Fibroblast of villous mesenchyme (primary cell): ENCODE measurements at places on chromosomes 3 and 15.

DNA sequence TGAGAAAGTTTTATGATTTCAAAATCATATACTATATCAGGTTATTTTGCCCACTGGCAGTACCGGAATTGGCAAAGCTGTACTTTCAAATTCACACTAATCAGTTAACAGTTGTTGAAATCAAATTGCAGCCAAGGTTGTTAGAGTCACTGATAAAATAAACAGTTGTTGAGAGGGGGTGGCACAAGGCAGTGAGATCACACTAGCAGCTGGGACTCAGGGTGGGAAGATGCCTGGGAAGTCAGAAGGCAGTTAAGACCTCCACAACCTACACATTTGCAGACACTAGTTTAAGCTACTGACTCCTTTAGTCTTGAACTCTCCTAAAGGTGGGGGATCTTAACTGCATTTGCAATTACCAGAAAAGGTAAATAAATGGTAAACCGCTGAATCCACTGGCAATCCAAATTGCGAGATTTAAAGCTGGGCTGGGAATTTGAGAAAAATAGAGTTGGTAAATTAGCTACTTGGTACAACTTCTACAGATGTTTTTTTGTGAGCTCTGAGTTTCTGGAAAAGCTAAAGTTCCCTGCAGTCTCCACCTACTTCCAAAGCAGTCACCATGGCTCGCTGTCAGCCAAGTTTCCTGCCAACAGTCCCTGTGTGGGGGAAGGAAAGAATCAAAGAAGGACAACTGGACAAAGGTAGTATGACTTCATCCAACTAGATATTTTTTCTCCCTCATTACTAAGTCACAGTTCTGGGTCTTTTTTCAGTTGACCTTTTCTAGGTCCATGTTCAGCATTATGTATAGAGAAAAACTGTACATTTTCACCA lies 105.7 kb downstream of the ZNF385D start:
- peak; percentile 7 for DNase-seq

GRCh38 chr3:8635631-8636030 lies 9.0 kb downstream of the SSUH2 start:
- no peak for DNase-seq

DNA sequence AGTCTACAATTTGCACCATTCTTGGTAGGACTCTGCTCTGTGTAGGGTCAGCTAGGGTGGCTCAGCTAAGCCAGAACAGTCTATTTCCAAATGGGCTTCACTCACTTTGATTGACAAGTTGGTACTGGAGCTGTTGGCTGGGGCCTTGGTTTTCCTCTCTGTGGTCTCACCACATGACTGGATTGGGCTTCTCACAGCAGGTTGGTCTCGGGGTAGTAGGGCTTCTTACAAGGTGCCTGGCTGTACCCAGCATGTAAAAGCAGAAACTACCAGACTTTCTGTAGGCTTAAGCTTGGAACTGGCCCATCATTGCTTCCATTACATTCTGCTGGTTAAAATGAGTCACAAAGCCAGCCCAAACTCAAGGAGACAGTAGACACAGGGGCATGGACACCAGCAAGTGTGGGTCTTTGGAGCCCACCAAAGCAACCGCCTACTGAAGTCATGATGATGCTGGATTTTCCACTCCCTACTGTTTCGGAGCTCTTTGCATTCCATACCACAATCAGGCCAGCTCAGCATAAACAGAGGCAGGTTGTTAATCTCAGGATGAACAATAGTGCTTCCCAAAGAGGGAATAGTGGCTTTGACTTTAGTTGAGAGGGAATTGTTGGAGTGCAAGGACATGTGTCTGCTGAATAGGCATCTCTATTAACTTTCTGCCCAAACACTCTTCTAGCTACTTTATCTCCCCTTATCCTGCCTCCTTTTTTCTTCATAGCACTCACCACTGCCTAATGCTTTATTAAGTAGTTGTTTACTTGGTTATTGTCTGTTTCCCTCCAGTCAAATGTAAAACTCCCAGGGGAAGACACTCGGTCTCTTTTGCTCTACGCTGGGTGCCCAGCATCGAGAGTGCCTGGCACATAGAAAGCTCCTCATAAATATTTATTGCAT lies 78.0 kb upstream of the RARB start:
- DNase-seq, result no peak

DNA sequence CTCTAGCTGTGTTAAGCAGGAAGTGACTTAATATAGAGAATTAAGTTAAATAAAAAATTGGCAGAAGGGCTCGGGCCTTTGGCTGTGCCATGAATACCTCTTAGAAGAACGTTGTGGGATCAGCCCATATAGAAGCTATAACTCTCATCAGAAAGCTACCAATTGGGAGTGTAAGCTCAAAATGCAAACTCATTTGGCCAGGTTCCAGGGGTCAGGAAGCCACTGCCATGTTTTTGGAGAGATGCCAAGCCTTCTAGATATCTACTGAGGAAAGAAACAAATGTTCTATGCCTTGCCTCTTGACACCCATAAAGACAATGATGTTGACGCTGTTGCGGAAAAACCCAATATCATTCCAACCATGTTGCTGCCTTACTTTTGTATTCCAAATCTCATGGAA lies 475.2 kb upstream of the TGFBR2 start:
- no peak for DNase-seq

- no peak for DNase-seq
Observed at GRCh38 chr3:87045473-87045872, 54.5 kb upstream of the VGLL3 start.

DNA sequence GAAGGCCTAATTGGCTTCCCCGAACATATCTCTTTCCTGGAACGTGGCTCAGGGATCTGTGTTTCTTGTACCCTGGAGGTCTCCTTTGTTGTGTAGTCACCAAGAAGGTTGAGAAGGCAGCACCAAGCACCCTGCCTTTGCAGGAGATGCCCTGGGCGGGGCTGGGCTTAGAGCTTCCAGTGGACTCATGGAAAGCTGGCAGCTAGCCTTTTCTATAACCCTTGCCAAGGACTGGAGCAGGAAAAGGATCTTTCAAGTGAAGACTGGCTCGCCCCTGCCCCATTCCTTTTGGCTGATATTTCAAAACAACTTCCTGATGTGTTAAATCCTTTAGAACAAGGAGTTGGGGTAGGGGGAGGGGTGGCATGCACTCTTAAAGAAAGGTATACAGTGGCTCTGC lies 58.9 kb upstream of the EPHA6 start:
- DNase-seq, result no peak

DNA sequence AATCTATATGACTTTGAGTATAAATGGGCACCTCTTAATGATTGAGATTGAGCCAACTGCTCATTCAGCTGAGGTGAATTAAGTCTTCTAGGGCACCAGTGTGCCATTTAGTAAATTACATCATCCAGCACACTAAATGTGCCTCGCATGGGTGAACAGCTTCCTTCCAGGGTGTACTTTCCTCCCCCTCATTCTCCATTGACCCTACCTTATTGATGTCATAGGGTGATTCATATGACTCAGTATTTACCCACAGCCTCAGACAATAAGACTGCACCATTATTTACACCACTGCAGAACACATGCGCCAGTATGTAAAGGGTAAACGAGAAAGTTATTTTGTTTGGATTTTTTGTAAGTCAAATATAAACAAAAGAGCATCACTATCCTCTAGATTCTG lies 185.2 kb upstream of the ARL6 start:
- no peak for DNase-seq

GRCh38 chr3:12180218-12180617 lies 21.5 kb upstream of the TIMP4 start:
- peak; percentile 41 for DNase-seq

DNA sequence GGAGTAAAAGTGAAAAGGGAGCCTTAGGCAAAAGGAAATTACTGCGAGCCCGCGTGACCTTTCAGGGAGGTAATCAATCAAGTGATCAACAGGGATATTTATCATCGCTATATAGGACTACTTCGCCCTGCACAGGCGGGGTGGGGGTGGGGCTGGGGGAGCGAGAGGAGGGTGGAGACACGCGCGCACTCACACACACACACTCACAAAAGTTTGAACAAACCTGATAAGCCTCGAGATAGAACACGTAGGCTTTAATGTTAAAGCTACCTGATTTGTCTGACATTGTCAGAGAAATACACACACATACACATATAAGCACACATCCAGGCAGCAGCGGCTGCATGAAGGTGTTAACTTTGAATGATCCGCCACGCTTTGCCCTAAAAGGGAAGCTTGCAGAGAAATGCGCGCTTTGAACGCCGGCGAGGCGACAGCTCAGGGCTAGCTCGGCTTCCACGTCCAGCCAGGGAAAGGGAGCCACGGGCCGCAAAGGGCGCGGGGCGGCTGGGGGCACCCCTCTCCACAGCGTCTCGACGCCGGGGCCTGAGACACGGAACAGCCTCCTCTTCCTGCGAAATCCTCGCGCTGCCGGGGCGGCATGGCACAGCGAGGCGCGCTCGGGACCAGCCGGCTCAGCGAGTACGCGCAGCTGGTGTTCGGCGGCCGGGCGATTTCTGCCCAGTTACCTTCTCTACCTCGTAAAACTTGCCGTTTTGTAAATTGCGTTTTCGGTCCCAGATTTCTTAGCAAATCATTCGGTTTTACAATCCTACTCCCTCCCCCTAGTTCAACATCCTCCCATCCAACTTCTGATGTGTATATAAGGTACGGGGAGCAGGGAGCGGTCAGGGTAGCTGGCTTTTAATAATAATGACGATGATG lies 4.8 kb upstream of the MECOM start:
- no peak for DNase-seq

DNA sequence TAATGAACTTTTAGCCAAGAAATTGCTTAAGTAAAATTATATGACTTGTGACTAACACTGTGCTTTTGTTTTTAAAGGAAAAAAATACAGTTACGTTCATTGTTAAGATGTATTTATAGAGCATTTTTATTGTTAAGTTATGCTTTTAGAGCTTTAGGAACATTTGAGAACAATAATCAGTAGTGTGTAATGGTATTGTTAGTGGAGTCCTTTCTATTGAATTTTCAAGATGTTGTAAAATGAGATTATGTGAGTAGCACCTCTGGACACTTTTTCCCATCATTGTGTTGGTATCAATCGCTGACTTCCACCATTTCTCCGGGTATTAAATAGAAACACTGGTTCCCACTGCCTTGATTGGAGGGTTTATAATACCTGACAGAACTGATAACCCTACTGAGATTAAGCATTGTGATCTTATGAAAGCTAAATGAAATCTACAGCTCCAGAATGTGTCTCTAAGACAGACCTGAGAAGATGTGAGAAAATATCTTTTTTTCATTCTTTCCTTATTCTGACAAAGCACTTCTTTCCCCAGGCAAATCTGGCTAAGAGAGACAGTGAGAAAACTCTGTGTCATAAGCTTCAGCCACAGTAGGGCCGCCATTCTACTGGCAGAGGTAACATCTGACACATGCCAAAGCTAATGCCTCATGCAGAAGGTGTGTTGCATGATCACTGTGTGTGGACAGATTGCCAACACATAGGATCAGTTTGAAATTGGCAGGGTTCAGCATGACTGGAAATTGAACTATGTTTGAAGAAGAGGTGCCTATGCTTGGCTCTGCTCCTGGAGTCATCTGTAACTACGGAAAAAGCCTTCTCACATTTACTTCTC lies 610.8 kb downstream of the MECOM start:
- DNase-seq, result no peak

DNA sequence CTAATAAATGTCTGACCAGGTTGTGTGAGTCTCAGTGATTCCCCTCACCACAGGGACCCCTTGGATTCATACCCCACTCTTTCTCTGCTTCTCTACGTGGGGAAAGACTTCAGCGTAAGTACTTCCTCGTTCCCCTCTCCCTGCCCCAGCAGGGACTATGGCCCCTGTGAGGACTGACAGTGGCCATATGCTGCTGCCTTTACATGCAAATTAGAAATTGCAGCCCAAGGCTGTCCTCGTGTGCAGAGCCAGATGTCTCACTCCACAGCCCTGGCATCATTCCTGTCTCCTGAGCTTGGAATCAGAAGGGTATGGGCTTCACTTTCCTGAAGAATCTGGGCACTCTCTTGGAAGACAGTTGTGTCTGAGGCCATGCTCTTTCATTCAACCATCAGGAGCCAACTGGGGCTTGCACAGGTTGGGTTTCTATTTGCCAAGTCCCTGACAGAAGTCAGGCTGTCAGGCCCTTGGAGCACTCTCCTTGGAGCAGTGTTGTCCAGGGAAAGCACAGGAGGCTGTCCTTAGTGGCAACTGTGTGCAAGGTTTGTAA lies 30.5 kb upstream of the IQCF2 start:
- DNase-seq, result no peak

DNA sequence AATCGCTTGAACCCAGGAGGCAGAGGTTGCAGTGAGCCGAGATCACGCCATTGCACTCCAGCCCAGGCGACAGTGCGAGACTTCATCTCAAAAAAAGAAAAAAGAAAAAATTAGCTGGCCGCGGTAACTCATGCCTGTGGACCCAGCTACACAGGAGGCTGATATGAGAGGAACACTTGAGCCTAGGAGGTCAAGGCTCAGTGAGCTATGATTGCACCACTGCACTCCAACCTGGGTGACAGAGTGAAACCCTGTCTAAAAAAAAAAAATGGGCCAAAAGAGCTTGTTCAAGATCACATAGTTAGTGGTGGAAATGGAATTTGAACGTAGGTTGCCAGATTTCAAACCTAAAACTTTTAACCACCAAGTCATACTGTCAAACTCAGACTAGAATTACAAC lies 46.2 kb upstream of the PPP4R2 start:
- no peak for DNase-seq

- DNase-seq, result no peak
Observed at GRCh38 chr15:57582090-57582489, 9.6 kb upstream of the MYZAP start.

- DNase-seq, result no peak
Observed at GRCh38 chr3:34024447-34025240, 226.2 kb downstream of the PDCD6IP start.

- no peak for DNase-seq
Observed at GRCh38 chr3:10600296-10600714, 94.9 kb upstream of the ATP2B2 start.

DNA sequence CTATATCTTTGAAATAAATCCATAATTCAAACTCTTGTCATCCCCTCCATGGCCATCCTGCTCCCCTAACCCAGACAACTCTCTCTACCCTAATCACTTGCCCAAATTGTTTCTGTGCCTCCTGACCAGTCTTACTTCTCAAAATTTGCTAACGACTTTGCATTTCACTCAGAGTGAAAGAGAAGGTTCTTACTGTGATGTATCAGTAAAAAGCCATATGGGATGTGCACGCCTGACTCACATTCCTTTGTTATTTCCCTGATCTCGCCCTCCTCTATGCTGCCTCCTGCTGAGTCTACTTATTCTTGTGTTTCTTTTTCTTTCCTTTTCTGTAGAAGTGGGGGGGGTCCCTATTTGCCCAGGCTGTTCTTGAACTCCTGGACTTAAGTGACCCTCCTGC lies 487.2 kb upstream of the FRG2C start:
- no peak for DNase-seq
